ENCODE measurements at places on chromosomes 5 and 9.

- DNase-seq, result no peak
Measured at GRCh38 chr9:85014292-85014691, 344.8 kb downstream of the NTRK2 start.

- DNase-seq, result no peak
Measured at GRCh38 chr5:72347801-72348308, 27.7 kb downstream of the PTCD2 start.

- no peak for DNase-seq
Measured at GRCh38 chr9:75385236-75385635, 296.9 kb downstream of the OSTF1 start.

DNA sequence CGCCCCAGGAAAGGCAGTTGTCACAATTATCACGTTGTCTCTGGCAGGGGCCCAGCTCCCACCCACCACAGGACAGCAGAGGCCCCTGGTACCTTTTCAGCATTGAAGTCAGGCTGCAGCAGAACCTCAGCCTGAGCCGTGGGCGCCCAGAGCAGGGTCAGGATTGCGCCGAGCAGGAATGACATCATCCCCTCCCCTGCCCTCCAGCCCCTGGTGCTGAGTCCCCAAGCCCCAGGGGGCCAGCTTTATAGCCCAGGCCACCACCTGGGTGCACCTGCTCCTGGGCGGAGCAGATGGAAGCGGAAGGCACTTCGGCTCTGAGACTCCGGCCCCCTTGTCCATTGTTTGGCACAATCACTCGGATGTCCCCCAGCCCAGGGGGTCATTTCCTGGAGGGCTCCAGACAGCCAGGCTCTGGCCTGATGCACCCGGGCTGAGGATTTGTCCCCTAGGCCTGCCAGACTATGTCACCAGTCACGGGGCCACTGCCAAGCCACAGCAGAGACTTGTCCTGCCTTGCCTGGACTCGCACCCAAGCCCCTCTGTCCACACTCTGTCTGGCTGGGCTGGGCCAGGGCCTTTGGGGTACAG is at the start of gene LCN15:
Gene LCN15, minus strand, starts transcription at position 218 of the 591 bp plus-strand sequence. Its CDS starts 30 bp downstream, at position 188.
- DNase-seq, result no peak

DNA sequence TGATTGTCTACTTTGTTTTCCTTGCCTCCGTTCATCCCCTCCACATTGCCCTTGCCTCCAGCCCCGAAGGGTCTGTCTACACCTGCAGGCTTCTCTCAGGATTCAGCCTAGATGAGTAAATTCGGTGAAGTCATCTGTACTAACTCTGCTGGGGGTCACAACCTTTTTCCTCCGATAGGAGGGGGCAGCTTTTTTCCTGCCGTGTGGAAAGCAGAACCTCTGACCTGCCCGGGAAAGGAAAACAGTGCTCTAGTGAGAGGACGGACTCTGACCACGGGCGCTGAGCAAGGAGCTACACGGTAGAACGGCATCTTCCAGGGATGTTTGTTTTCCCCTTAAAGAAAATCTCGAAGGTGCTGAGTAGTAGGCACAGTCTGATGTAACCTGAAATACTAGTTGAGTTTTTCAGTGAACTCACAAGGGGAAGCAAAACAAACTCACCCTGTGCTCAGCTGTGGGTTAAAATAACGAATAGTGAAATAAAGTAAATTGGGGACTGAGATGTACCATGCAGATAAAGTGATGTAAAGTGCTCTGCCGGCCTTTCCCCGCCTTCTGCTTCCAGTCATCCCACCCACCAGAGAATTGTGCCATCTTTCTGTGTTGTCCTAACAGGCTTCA is 281.8 kb downstream of the AOPEP start:
- no peak for DNase-seq

- no peak for DNase-seq
Measured at GRCh38 chr5:43193894-43194265, 1.9 kb downstream of the NIM1K start.

DNA sequence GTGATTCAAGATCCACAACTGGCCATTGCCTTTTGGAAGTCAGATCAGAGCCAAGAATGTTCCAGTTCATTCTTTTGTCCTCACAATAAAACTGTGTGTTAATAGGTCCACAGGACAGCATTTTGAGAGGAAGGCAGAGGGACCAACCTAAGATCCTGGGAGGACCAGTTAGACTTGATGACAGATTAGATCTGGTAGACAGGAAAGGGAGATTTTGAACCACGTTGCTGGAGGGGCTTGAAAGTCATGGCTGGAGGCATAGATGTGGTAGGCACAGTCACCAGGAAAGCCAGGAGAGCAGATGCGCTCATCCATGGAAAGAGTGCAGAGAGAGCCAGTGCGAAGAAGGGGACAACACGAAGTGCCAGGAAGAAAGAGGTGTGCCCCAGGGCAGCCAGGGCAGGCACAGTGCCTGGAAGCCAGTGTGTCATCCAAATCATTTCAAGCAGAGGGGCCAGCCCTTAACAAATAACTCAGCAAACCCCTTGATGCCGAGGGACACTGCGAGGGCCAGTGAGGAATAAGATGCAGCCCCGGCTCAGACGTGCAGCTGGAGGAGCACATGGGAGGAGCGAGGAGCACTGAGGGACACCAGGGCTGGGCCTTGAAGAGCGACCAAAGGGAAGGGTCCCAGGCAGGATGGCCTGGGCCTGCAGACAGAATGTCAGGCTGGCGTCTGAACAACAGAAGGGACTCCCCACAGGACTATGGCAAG is 12.8 kb upstream of the SLC2A8 start:
- no peak for DNase-seq

DNA sequence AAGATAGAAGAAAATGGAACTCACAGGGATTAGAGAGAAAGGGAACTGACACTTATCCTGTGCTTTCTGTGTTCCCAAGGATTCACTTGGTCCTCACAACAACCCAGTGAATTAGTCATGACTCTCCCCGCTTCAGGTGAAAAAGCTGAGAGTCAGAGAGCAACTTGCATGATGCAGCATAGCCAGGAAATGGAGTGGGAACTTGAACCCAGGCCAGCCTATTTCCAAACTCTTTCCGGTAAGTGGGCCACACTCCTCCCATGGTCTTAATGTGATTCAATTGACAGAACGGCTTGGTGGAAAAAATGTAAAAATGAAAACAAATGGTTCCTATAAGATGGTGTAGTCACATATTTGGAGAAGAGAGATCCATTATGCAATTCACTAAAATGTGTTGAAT is 45.9 kb upstream of the CEMIP2 start:
- DNase-seq, result no peak

- peak; percentile 61 for DNase-seq
Measured at GRCh38 chr9:126611592-126612325, 2.0 kb upstream of the LMX1B start.

DNA sequence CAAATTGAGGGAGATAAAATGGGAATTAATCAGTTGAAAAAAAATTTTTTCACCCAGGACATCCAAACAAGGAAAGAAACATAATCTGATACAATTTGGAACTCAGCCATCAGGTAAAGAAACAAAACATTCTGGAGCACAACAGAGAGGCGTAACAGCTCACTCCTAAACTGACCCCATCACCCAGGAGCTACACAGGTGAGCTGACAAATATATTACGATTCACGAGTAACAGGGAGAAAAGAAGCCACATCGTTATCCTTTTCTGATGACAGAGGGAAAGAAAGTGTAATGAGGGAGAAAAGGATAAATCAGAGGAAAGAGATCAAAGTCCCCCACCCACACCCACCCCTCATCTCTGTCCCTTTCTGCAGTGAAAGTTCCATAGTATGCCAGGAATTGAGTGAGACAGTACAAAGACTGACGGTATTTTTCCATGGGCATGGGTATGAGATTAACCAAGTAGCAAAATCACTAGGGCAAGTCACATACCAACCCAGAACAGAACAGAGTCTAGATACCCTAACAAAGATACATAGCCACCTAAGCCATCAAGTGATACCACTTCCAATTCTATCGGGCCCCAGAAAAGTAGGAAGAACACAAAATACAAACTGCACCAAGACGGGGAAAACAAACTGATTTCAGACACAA is 45.4 kb downstream of the TMEM245 start:
- no peak for DNase-seq

DNA sequence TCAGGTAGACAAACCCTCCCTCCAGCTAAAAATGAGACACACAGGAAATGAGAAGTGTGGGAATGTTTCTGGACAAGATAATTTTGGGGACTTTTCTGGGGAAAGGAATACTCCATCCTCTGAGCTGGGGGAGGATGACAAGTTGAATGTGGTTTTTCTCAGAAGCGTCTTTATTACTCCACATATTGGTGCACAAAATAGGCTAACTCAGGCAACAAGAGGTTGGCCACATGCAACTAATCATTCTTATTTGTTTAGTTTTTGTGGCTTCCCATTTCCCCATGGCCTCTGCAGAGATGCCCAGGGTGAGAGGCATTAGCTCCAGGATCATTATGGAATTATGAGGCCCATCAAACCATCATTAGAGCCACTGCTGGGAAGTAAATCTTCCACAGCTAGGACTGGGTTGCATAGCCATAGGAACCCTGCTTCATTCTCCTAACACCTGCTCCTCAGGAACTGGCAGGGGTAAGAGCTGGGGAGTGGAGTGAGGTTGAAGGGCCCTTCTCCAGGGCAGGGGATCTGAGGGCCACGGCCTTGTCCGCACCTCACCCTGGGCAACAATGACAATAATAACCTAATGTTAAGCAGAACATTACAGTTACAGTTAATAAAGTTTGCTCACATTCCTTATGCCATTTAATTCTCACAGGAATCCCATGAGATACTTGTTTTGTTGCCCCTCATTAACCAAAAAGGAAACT is 9.3 kb upstream of the SIL1 start:
- no peak for DNase-seq

DNA sequence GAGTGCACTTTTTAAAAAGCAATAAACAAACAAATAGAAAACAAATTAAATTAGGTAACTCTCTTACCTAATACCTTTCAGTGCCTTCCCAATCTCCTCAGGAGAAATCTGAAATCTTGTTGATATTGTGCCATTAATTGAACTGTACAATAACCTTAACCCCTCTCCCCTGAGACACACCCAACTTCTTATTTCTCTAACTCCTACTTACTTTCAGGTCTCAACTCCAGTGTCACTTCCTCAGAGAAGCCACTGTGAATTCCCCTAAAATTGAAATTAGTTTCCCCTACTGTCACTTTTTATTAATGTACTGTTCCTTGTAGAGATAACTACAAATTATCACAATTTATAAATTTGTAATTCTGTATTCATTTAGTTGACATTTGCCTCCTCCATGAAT is 295.3 kb upstream of the TNC start:
- DNase-seq, result no peak

DNA sequence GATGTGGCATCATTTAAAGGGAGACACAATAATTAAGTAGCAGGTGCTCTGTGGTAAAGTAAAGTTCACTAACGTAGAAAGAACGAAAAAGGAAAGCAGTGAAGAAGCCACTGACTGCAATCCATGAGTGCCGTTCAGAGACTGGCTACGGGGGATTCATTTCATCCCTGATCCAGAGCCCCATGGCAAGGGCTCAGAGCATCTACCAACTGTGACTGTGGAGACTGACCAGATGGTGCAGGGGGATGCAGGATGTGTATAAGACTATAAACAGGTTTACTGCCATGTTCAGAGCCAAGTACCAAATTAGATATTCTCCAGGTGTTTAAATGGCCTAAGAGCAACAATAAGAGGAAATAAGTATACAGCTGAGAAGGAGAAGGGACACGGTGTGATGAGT is 47.7 kb downstream of the MARCHF11 start:
- no peak for DNase-seq

DNA sequence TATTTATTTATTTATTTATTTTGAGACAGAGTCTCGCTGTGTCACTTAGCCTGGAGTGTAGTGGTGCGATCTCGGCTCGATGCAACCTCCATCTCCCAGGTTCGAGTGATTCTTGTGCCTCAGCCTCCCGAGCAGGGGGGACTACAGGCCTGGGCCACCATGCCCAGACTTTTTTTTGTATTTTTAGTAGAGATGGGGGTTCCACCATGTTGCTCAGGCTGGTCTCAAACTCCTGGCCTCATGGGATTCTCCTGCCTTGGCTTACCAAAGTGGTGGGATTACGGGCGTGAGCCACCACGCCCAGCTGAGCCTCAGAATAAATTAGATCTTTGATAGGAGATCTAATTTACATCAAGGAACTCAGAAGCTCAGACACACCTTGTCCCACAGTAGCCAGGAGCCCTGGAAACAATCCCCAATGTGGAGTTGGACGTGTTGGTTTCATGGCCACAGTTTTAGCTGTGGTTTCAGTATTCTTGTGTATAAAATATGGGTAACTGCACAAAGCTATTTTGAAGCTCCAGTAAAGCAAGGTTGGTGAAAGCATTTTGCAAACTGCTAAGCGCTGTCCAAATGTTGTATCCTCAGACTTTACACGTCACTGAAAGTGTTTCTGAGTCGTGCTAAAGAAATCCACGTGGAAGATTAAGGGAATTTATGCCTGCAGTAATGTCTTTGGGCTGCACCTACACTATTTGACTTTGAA is 3.0 kb upstream of the HNRNPAB start:
- DNase-seq, result no peak

GRCh38 chr9:36935768-36936497 is 98.1 kb downstream of the PAX5 start:
- DNase-seq, result no peak
